ENCODE measurements at places on chromosomes 12 and 14. TPM values are rescaled to one million over a fixed set of nuclear protein-coding genes. Genes with fewer than 3 reads are reported as not detected.

GRCh38 chr14:102241147-102241546 is 63.8 kb downstream of the MOK start:
- DNase-seq = no peak

GRCh38 chr12:3200032-3200617 is 122.9 kb downstream of the TSPAN9 start:
- peak; percentile 35 for DNase-seq

DNA sequence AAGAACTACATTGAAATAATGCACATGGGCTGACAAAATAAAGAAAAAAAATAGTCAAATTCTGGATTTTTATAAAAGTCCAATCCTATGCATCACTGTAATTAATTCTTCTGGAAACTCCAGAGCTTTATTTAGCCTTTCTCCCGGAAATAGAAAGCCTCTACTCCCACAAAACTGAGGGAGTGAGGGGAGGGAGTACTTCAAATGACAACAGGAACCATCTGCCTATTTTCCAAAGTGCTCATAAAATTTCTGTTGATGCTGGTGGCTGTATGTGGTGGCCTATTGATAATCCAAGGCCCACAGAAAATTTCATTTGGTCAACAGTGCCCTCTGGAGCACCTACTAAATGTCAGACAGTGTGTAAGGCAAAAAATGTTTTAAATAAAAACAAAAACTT is 64.6 kb downstream of the KIF21A start:
- DNase-seq = no peak

DNA sequence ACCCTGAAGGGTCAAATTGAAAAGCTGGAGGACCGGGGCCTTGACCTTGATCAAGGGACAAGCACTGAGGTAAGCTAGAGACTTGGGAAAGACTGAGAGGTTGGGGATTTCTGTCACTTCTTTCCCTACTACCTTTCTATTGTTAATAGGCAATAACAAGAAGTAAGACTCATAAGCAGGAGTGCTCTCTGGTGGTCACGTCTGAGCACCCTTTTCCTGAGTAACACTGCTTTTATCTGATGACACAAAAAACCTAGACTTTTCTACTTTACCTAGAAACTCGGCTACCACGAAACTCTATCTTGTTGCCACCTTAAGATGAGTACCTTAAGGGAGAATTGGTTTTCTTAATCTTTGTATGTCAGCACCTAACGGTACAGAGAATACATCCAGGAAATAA is 35.5 kb upstream of the PPFIBP1 start:
- no peak for DNase-seq

The HOXC4 gene
- total RNA-seq = 2.5 TPM

The RD3L gene
- not detected for total RNA-seq
